ENCODE measurements at places on chromosomes 7 and 10.

GRCh38 chr7:29356631-29357030 lies 162.1 kb downstream of the CHN2 start:
- no peak for DNase-seq

- DNase-seq: no peak
These were observed 25.2 kb downstream of the TMEM270 start for GRCh38 chr7:73885975-73886798.

DNA sequence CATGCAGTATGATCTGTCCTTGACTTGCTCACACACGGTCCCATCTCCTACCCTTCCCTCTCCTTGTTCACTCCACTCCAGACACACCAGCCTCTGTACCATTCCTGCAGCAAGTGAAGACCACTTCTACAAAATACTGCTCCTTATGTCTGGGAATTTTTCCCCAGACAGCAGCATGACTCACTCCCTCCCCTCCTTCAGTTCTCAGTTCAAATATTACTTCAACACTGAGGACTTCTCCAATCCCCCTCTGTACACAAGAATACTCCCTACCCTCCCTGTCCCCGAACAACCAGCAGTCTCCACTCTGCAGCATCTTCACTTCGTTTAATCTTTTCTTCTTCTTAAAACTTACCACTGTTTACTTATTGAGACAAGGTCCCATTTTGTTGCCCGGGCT lies 474.0 kb downstream of the GPAM start:
- DNase-seq: no peak

DNA sequence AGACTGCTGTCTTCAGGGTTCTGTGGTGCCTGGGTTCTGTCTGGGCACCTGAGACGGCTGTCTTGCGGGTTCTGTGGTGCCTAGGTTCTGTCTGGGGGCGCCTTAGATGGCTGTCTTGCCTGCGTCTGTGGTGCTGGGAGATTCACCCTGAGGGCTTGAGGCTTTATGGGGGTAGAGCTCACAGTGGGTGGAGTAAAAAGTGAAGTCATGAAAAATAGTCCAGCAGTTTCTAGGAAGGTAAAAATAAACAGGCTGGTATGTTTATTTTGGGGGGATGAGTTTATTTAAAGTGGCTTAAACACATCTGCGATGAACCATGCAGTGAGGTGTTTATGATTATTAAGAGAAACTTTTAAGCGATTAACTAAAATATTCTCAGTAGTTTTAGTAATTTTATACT lies 64.2 kb downstream of the NKX6-2 start:
- no peak for DNase-seq

GRCh38 chr7:70416347-70416985 lies 715.5 kb upstream of the GALNT17 start:
- no peak for DNase-seq
